Thoracic aorta (tissue), 2 donors: ENCODE measurements at places on chromosomes 3 and 15.

DNA sequence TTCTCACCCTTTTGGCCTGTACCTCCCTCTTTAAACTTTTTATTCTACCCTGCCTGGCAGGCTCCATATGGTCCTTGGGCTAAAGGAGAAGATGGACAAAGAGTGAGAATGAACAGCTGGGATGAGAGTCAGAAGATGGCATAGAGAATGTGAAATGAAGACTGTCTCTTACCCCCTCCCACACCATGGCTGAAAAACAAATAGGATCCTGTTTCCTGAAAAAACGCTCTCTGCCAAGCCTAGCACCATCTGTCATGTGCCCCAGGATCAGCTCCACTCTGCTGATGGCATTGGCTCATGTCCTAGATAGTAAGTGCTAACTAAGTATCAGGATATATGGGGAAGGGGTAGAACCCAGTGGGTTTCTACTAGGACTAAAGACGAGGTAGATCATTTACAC lies 238.6 kb downstream of the MEX3B start:
- no peak for DNase-seq

DNA sequence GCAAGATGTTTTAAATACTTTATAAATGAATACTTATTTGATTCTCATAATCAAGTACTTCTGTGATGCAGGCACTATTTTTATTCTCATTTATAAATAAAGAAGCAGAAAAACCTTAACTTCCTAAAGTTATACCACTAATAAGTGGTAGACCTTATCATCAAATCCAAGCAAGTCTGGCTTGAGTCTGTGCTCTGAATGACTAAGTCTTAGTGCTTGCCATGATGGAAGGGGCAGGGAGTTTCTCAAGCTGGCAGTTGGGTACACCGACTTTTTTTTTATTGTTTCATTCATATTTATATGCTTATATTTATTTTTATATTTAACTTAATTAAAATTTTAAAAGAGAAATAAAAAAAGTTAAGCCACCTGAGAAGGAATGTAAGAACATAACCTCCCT lies 23.6 kb downstream of the SLMAP start:
- DNase-seq: no peak

- DNase-seq: peak; percentile 18
Measured at GRCh38 chr3:42190701-42191442, 75.1 kb downstream of the CCK start.

DNA sequence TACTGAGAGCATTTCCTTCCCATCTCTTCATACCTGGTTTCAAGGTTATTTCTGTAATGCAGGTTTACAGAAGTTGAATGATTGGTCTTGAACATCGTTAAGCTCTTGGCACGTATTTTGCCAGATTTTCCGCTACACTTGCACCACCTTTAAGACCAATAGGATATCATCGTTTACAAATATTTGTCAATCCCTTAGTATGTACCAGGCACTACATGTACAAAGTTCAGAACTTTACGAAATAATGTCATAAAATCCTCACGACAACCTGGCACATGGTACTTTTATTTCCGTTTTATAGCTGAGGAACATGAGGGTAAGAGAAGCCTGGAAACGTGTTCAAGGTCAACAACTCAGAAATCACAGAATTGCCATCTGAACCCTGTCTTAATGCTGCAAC lies 6.3 kb downstream of the LRRK1 start:
- no peak for DNase-seq
